ENCODE measurements at places on chromosomes 5 and 9. TPM values are rescaled to one million over a fixed set of nuclear protein-coding genes. Genes with fewer than 3 reads are reported as not detected.

- DNase-seq: no peak
Observed at GRCh38 chr5:25688156-25688555, 1043.4 kb upstream of the CDH10 start.

RNF224 gene
- not detected for total RNA-seq

PTGES gene
- 7.5 TPM for total RNA-seq

SPATA31C1 gene
- 0.21 TPM for total RNA-seq

- peak; percentile 33 for DNase-seq
Observed at GRCh38 chr9:93536167-93536566, 40.2 kb upstream of the PHF2 start.

DNA sequence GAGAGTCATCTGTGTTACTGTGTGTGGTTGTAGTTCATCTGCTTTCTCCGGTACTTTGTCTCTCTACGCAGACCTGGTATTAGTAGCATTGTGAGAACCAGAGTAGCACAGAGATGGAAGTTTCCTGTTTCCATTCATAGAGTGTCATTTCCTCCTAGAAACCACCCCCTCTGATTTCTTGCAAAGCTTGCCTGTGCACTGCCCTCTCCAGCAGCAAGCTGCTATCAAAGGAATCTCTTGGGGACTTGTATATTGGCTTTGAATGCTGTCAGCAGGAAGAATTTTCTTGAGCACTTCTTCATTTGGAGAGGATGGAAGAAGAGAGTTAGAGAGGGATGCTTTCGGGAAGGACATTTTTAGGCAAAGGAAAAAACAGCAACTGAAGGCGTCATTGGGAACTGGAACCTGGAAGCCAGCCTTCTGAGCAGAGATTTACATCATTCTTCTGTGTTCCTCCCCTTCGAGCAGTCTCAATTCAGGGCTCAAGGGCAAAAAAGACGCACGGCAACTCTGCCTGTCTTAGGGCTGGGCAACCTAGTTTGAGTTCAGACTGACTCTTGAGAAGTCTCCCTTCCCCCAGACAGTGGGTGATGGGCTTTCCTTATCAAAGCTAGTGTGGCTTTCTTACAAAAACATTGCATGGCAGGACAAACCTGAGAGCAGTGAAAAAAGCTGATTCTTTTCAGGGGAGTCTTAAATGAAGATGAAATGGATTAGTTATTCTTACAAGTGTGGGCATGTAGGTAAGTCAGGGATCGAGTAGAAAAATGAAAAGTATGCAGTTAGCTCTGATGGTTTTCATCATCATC lies 226.3 kb downstream of the AOPEP start:
- peak; percentile 49 for DNase-seq

GRCh38 chr5:42351956-42352355 lies 71.3 kb upstream of the GHR start:
- DNase-seq: no peak

DNA sequence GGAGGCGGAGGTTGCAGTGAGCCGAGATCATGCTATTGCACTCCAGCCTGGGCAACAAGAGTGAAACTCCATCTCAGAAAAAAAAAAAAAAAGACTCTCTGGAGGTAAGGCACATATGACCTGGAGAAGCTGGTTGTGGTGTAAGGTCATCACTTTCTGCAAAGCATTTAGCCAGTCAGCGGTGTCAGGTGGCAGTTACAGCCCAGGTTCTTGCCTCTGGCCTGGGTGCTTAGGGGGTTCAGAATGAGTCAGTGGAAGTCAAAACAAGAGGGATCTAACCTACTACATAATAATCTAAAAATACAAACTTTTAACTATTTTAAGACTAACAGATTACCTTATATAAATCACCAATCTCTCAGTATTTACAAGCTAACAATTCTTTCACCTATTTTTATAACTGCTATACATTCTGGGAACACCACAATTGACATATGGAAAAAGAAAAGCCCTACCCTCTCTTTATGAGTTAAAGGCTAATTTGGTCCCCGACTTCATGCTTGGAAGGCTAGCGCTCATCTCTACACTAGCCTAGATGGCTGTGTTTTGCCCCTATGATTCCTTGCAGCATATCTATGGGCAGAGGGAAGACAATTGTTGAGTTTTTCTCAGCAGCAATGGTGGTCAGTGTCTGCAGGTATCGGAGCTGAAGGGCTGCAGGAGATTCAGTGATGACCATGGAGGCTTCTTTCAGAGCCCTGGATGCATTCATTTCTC lies 29.2 kb downstream of the STOM start:
- DNase-seq: no peak

DNA sequence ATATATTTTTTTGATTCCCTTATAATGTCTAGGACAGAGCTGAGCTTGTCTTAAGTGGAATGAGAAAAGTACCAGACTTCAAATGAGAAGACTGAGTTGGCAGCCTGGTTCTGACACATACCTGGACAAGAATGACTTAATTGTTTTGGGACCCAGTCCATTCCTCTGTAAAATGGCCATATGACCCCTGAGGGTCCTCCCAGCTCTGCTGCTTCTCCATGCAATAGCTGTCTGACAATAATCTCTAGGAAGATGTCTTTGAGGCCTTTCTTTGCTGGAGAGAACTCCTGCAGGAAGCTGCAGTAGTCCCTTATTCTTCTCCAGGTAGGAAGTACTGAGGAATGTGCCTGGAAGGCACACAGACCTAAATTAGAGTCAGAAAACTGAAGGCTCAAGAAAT lies 55.9 kb upstream of the SLIT3 start:
- DNase-seq: no peak

- no peak for DNase-seq
Observed at GRCh38 chr9:126113176-126113575, 213.5 kb upstream of the MVB12B start.

DNA sequence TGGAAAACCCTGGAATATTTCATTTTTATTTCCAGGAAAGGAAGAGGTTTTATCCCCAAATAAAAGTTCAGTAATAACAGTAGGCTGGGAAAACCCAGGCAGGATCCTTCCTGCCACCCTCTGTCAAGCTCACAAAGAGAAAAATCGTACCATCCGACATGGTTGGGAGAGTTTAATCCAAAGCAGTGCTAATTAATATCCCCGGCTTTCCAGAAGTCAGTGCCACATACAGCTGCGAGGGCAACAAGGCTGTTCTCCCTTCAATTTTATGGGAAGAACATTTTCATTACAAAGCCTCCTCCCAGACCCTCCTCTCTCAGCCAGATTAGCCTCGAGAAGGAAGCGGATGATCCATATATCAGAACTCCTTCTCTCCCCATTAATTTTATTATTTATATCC lies 95.5 kb downstream of the PAX5 start:
- DNase-seq: no peak

RANBP17 gene
- total RNA-seq: 27.9 TPM

GRCh38 chr9:106878934-106879333 lies 16.0 kb downstream of the ZNF462 start:
- peak; percentile 81 for DNase-seq

Measured in tongue (tissue), 3 donors.